ENCODE measurements at places on chromosomes 6 and 20. TPM values are rescaled to one million over a fixed set of nuclear protein-coding genes. Genes with fewer than 3 reads are reported as not detected.

TXNDC5 gene
- total RNA-seq: 131 TPM

CAP2 gene
- total RNA-seq: 1.7 TPM

PTGIS gene
- 9.5 TPM for total RNA-seq

- no peaks in the 10 kb centered on the region for H3K4me1 ChIP-seq
- no peaks in the 10 kb centered on the region for H3K36me3 ChIP-seq
- no peak overlapping the region for H3K4me3 ChIP-seq
- DNase-seq: no peak
These were observed 24.0 kb upstream of the GATA5 start for GRCh38 chr20:62499758-62500236.

DNA sequence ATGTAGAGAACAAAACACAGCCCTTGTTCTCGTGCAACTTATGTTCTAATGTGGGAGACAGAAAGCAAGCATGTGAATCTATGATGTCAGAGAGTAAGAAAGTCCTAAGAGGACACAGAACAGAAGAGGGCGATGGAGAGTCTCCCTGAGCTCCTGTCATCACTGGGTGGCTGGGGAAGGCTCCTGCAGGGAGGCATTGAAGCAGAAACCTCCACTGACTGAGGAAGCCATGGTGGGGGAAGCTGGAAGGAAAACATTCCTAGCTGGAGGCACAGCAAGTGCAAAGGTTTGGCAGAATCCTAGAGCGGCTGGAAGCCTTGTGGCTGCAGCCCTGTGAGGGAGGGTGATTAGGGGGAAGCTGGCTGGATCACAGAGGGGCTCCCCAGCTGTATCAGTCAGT is 248.0 kb downstream of the CDH26 start:
- no peak for DNase-seq
- H3K27ac ChIP-seq: no peak overlapping the region

DNA sequence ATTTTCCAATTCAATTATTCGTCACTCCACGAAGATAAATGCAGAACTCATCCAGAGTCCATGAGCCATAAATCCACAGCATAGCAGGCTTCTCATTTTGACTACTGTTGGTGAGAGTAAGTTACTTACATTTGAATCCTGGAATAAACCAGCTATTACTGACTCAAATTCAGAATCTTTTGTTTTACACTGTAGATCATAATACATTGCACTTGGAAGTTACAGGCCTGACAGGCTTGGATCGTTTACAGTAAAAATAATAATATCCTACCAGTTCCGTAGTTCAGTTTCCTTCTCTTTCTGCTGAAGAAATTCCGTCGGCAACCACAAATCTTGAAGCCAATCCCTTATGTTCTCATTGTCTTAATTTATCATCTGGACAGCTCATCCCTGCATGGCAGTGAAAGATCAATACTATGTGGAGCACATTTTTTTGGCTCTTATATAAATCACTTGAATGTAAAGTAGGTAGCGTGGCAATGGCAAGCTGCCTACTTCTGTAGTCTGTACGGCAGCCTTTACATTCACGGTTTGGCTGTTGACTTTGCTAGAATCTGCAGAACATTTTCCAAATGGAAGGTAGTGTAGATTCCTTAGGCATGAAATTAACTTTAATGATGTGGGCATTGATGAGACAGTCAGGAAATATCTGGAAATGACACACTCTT is 142.9 kb downstream of the WDR27 start:
- no peak overlapping the region for H3K4me3 ChIP-seq
- H3K36me3 ChIP-seq: no peaks in the 10 kb centered on the region
- no peaks in the 10 kb centered on the region for H3K4me1 ChIP-seq
- no peak for DNase-seq

All from Peyer's patch (tissue), 4 donors.